ENCODE measurements at places on chromosomes 16 and 17. TPM values are rescaled to one million over a fixed set of nuclear protein-coding genes. Genes with fewer than 3 reads are reported as not detected.

- no peak for DNase-seq
- H3K4me1 ChIP-seq: no peaks in the 10 kb centered on the region
- H3K36me3 ChIP-seq: no peaks in the 10 kb centered on the region
- no peaks in the 10 kb centered on the region for H3K27me3 ChIP-seq
These were observed 168.9 kb downstream of the SHISA9 start for GRCh38 chr16:13070268-13070667.

DNA sequence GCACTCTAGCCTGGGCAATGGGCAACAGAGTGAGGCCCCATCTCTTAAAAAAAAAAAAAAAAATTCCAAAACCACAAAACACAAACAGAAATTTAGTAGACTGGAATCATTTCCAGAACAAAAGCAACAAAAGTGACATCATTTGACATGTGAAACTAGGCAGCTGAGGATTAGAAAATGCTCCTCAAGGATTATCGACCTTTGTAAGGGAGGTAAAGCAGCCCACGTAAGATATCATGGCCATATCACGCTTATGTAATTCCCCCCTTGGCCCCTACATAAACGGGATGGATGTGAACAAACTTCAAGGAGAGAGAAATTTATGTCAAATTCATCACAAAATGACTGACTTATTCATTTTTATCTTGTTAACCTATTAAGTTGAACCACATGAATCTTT, 83.3 kb downstream of the WDR59 start:
- H3K27ac ChIP-seq: no peak overlapping the region
- peaks cover 6% of the 10 kb centered on the region for H3K4me1 ChIP-seq
- no peaks in the 10 kb centered on the region for H3K27me3 ChIP-seq
- DNase-seq: no peak
- H3K4me3 ChIP-seq: no peak overlapping the region

GRCh38 chr17:4536742-4537411, 18.3 kb downstream of the MYBBP1A start:
- peaks cover 42% of the 10 kb centered on the region for H3K36me3 ChIP-seq
- no peaks in the 10 kb centered on the region for H3K4me1 ChIP-seq
- no peaks in the 10 kb centered on the region for H3K27me3 ChIP-seq
- DNase-seq: peak; percentile 73

DNA sequence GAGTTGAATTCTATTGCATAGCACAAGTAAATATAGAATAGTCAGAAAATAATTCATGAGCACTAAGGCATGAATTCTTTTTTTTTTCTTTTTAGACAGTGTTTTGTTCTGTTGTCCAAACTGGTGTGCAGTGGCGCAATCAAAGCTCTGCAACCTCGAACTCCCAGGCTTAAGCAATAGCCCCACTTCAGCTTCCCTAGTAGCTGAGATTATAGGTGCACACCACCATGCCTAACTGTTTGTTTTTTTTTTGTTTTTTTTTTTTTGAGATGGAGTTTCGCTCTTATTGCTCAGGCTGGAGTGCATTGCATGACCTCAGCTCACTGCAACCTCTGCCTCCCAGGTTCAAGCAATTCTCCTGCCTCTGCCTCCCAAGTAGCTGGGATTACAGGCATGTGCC, 16.6 kb downstream of the TUBD1 start:
- no peak overlapping the region for H3K27ac ChIP-seq
- no peaks in the 10 kb centered on the region for H3K4me1 ChIP-seq
- DNase-seq: no peak
- H3K36me3 ChIP-seq: peaks cover 66% of the 10 kb centered on the region
- H3K27me3 ChIP-seq: no peaks in the 10 kb centered on the region

GRCh38 chr17:8964801-8965393, 610 bp downstream of the PIK3R5 start:
- H3K36me3 ChIP-seq: no peaks in the 10 kb centered on the region
- DNase-seq: no peak
- H3K27me3 ChIP-seq: peaks cover 9% of the 10 kb centered on the region
- peak overlapping the region; percentile 25 for H3K4me3 ChIP-seq

- no peaks in the 10 kb centered on the region for H3K27me3 ChIP-seq
- no peaks in the 10 kb centered on the region for H3K4me1 ChIP-seq
- no peak overlapping the region for H3K27ac ChIP-seq
- DNase-seq: no peak
- H3K36me3 ChIP-seq: no peaks in the 10 kb centered on the region
These were observed 162.6 kb upstream of the PLCG2 start for GRCh38 chr16:81616321-81617020.

- H3K4me3 ChIP-seq: no peak overlapping the region
- no peak for DNase-seq
- H3K27ac ChIP-seq: no peak overlapping the region
- H3K27me3 ChIP-seq: no peaks in the 10 kb centered on the region
These were observed 258.2 kb upstream of the TNRC6C start for GRCh38 chr17:77700165-77700881.

GRCh38 chr16:21268236-21268635, 9.9 kb downstream of the CRYM start:
- no peaks in the 10 kb centered on the region for H3K27me3 ChIP-seq
- no peaks in the 10 kb centered on the region for H3K4me1 ChIP-seq
- H3K4me3 ChIP-seq: no peak overlapping the region
- no peak overlapping the region for H3K27ac ChIP-seq
- no peak for DNase-seq
- H3K36me3 ChIP-seq: no peaks in the 10 kb centered on the region

DNA sequence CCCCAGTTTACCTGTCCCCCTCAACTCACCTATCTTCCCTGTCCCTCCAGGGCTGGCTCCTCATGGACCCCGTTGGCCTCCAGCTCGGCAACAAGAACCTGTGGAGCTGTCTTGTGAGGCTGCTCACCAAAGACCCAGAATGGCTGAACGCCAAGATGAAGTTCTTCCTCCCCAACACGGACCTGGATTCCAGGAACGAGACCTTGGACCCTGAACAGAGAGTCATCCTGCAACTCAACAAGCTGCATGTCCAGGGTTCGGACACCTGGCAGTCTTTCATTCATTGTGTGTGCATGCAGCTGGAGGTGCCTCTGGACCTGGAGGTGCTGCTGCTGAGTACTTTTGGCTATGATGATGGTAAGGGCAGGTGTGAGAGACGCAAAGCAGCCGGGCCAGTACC, 31.3 kb downstream of the NLRC5 start:
- H3K27me3 ChIP-seq: no peaks in the 10 kb centered on the region
- no peak for DNase-seq
- peaks cover 26% of the 10 kb centered on the region for H3K36me3 ChIP-seq
- no peaks in the 10 kb centered on the region for H3K4me1 ChIP-seq
- no peak overlapping the region for H3K27ac ChIP-seq

DNA sequence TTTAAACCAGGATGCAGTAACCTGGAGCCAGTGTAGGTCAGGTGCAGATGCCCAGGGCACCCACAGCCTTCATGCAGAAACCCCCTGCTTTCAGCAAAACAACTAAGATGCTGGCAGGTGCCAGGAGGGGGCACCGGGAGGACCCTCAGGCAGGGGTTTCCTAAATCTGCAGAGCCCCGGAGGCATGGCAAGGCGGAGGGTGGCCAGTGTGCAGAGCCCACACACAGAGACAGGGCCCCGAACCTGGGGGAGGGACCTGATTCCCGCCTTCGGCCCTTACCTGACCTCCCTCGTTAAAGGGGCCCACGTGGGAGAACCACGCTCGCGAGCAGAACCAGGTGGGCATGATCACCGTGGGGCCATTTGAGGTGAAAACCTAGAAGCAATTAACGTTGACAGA, 114.0 kb upstream of the METRNL start:
- no peaks in the 10 kb centered on the region for H3K27me3 ChIP-seq
- H3K27ac ChIP-seq: no peak overlapping the region
- H3K36me3 ChIP-seq: no peaks in the 10 kb centered on the region
- H3K4me1 ChIP-seq: no peaks in the 10 kb centered on the region
- no peak overlapping the region for H3K4me3 ChIP-seq

DNA sequence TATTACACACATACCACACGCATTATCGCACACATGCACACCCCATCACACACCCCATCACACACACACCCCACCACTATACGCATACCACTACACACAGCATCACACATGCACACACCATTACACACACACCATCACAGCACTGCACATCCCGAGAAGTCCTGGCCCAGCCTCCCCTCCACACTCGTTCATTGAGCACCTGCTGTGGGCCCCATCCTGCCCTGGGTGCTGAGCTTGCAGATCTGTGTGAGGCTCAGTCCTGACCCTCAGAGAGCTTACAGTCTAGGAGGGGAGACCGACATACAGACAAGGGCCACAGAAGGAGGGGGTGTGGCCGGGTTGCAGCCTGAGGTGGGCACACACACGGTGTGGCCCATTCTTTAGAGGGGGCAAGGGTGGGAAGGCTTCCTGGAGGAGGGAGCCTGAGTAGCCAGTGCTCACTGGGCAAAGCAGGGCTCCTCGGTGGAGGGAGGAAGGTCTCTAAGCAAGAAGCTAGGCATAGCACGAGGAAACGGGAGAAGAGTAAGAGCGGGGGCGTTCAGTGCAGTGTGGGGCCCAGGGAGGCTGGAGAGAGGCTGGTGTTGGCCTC, 206.6 kb downstream of the NTN1 start:
- H3K27me3 ChIP-seq: no peaks in the 10 kb centered on the region
- H3K27ac ChIP-seq: no peak overlapping the region
- H3K4me1 ChIP-seq: no peaks in the 10 kb centered on the region
- DNase-seq: no peak

- no peaks in the 10 kb centered on the region for H3K36me3 ChIP-seq
- no peak overlapping the region for H3K4me3 ChIP-seq
- no peak overlapping the region for H3K27ac ChIP-seq
- no peak for DNase-seq
- H3K27me3 ChIP-seq: no peaks in the 10 kb centered on the region
These were observed 18.4 kb upstream of the STAC2 start for GRCh38 chr17:39244016-39244599.

GRCh38 chr17:511001-511698, 158.5 kb upstream of the RPH3AL start:
- H3K36me3 ChIP-seq: no peaks in the 10 kb centered on the region
- H3K27ac ChIP-seq: no peak overlapping the region
- no peak overlapping the region for H3K4me3 ChIP-seq
- H3K4me1 ChIP-seq: peaks cover 25% of the 10 kb centered on the region

DNA sequence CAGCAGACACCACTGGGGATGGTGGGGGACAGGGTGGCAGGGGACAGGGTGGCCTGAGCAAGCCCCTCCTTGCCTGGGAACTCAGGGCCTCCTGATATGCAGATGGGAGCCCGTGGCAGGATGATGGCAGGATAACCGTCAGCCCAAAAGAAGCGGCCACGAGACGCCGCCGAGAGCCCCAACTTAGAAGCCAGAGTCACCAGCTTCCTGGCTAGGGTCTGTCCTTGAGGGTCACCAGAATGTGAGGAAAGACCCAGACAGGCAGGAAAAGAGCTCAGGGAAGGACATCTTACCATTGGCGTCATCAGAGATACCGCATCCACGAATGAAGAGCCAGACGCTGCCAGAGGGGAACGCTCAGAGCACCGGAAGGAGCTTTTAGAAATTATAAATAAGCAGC, 19.4 kb downstream of the RAB40C start:
- H3K27ac ChIP-seq: no peak overlapping the region
- no peaks in the 10 kb centered on the region for H3K27me3 ChIP-seq
- no peak overlapping the region for H3K4me3 ChIP-seq
- DNase-seq: no peak

DNA sequence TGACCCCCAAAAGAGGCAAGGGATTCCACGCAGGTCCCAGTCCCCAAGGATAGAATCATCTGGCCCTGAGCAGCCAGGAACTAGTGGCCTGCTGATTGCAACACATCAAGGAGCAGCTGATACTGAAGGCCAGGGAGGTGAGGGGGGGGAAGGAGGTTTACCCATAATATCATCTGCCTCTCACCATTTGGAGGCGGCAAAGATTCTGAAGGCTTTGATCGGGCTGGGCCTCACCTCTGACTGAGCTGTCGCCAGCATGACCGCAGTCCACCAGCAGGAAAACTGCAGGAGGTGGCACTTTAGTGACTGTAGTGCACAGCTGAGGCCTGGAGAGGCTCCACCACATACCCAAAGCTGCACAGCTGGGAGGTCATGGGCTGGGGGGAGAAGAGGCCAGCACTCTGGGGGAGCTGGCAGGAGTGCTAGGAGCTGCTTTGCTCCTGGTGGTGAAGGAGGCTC, 20.5 kb upstream of the ITGA3 start:
- no peak overlapping the region for H3K27ac ChIP-seq
- DNase-seq: no peak
- H3K27me3 ChIP-seq: no peaks in the 10 kb centered on the region
- no peak overlapping the region for H3K4me3 ChIP-seq

DNA sequence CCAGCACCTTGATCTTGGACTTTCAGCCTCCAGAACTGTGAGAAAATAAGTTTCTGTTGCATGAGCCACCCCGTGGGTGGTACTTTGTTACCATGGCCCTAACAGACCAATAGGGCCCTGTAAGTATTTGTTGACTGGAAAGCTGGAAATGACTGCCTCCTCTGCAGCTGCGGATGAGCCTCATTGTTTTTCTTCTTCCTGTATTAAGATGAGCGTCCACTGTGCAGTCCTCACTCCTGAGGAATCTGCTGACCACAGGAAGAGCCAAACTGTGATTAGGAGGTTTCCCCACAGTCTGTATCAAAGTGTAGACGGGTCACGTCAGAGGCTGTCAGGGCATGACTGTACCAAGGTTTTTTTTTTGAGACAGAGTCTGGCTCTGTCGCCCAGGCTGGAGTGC, 12.2 kb upstream of the AKTIP start:
- no peak for DNase-seq
- H3K4me3 ChIP-seq: no peak overlapping the region
- no peaks in the 10 kb centered on the region for H3K4me1 ChIP-seq

- no peaks in the 10 kb centered on the region for H3K27me3 ChIP-seq
- H3K4me3 ChIP-seq: no peak overlapping the region
- no peak overlapping the region for H3K27ac ChIP-seq
- no peaks in the 10 kb centered on the region for H3K36me3 ChIP-seq
These were observed 85.1 kb downstream of the WWOX start for GRCh38 chr16:78184238-78185183.

GRCh38 chr17:15263206-15263579, 1.9 kb downstream of the PMP22 start:
- peak overlapping the region; percentile 97 for H3K27ac ChIP-seq
- H3K27me3 ChIP-seq: no peaks in the 10 kb centered on the region
- no peaks in the 10 kb centered on the region for H3K4me1 ChIP-seq
- peak overlapping the region; percentile 69 for H3K4me3 ChIP-seq

GRCh38 chr16:11737713-11738112, 4.9 kb downstream of the TXNDC11 start:
- H3K27me3 ChIP-seq: no peaks in the 10 kb centered on the region
- H3K4me3 ChIP-seq: no peak overlapping the region
- H3K4me1 ChIP-seq: peaks cover 54% of the 10 kb centered on the region
- DNase-seq: no peak
- peaks cover 35% of the 10 kb centered on the region for H3K36me3 ChIP-seq

The TEKT5 gene
- total RNA-seq: not detected

The FBF1 gene
- 6.3 TPM for total RNA-seq

The TMEM235 gene
- total RNA-seq: not detected

The SOST gene
- not detected for total RNA-seq

The CES1 gene
- total RNA-seq: 23.8 TPM

The RGS11 gene
- total RNA-seq: 9.0 TPM

The ADAD2 gene
- total RNA-seq: 0.19 TPM

The ZNF652 gene
- 24.6 TPM for total RNA-seq

Measured in right atrium auricular region (tissue), 2 donors.